ENCODE measurements at places on chromosomes 1 and 21.

DNA sequence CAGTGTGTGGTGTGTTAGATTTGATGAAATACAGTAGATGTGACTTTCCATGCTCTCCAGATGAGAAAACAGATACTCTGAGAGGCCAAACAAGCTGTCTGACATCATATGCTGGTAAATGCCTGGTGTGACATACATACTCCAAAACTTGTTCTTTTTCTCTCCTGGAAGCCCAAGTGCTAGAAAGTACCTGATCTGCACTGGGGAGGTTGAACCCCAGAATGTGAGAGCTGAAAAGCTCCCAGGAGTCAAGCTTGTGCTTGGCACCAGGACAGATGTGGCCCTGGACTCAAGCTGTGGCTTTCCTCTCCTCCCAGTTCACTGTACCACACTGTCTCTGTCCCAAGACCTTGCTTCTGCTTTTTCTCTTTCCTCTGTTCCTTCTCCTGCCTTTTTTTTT, 389.0 kb upstream of the USP24 start:
- no peak for DNase-seq

- DNase-seq: peak; percentile 62
Observed at GRCh38 chr1:210262167-210262896, 29.7 kb downstream of the SERTAD4 start.

DNA sequence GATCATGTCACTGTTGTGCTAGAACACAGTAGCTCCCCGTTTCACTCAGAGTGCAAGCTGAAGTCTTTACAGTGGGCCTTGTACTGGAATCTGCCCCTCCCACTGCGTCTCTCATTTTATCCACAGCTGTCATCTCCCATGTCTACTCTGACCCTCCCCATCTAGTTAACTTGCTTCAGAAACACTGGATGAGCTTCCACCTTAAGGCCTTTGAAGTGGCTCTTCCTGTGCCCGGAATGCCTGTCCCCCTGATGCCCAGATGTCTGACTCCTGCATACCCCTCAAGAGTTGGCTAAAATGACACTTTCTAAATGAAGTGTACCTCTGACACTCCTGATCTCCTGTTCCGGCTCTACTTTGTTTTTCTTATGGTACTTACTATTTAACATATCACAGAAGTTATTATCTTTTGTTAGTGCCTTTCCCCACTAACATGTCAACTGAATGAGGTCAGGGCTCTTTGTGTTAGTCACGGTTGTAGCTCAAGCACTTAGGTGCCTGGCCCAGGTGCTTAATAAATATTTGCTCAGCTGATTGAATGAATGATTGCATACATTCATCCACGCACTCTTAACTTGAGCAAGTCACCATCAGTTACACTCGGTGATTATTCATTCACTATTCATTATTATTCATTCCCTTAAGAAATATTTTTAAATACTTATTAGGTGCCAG, 13.3 kb downstream of the ARV1 start:
- no peak for DNase-seq

GRCh38 chr1:11841245-11842153, 6.1 kb downstream of the NPPA start:
- no peak for DNase-seq

DNA sequence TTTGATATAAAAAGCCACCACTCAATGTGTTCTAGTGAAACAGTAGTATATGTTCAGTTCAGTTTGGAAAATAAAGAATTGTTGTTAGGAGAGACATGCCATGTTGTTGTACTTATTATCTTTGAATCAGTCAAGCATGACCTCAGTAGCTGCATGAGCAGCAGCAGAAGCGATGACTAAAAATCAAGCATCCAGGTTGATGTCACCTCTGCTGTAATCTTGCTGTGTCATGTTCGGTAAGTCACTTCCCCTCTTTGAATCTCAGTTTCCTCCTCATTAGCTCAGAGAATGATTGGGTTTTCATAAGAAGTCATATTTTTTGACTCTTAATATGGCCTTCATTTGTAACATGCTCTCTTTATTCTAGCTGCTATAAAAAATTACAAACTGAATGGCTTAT, 428.4 kb upstream of the B3GALT2 start:
- no peak for DNase-seq

All from urothelium cell line (cell line).